Hematopoietic multipotent progenitor cell treated with erythropoietin and hydrocortisone succinate and interleukin-3 and kit ligand, for 6 days (in vitro differentiated cells): ENCODE measurements at places on chromosomes 2 and 18.

DNA sequence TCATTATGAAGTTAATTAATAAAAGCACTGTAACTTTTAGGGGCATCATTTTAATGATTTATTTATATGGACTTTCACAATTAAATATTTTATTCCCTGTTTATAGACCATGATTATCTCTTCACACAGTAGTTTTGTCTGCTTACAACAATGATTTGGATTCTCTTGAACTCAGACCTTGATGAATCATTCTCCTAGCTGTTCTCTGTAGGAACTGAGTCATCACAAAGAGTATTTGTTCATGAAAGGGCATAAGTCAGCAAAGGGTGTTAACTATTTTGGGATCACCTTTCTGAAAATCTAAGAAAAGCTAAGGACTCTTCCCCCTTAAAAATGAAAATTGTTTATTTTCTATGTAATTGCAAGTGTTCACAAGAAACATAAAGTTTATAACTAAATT is 461.1 kb upstream of the UBE2E3 start:
- no peak for DNase-seq

DNA sequence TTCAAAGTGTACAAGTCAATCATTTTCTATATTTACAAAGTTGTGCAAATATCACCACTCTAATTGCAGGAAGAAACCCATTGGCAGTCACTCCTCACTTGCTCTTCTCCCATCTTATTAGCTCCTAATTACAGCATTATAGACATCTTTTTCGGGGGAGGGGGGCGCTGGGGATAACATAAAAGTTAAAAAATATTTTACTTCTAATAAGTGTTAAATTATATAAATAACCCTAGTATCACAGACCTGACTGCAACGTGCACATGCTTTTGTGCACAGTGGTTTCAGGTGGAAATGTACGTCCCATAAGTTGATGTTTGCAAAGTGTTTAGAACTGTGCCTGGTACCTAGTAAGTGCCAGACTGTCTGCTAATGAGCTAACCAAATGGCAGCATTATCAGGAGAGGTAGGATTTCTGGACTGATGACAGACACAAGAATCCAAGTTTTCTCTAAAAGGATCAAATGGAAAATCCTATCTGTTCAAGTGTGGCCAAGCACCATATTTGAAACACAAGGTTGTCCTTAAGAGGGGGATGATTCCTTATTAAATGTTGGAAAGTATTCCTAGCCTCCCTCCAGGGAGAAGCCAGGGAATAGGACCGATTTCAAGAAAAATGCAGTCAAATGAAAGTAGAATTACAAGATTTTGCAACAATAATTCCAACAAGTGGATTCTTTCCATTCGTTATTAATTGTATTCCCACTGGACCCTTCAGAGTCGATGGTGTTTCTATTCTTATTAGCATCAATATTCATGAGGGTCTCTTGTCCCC is 70.0 kb downstream of the ACKR3 start:
- no peak for DNase-seq

DNA sequence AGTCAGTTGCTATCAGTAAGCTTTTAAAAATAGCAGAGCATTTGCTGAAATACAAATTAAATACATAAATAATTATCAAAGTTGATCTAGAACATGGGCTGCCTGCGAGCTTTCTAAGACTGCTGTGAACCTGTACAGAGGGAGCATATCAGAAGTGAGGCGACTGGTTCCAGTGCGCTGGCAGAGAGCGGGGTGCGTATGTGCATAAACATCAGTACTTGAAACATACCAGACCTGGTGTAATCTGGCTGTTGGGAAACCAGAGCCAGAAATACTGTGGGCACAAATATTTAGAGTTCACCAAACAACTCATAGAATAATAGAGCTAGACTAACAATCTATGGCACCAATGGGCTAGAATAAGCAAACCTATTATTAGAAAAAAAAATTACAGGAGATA is 27.3 kb downstream of the PDIA6 start:
- no peak for DNase-seq

DNA sequence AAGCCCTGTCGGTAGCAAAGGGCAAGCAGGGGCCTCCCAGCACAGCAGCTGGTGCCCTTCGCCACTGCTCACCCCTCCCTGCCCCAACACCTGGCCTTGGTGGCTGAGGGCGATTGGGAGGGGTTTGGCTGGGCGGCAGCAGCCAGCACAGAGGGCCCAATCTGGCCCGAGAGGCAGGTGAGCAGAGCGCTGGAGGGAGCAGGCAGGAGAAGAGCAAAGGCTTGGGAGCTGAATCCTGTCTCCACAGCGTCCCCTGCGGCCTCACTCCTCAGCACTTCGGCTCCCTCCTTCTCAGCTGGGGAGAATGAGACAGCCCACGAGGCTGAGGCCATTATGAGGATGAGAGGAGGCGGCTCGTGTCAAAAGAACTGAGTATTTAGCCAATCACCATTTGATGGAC is 74.9 kb upstream of the TAF1B start:
- DNase-seq = no peak

- peak; percentile 70 for DNase-seq
These were observed 8.7 kb downstream of the NPPC start for GRCh38 chr2:231917280-231918066.

DNA sequence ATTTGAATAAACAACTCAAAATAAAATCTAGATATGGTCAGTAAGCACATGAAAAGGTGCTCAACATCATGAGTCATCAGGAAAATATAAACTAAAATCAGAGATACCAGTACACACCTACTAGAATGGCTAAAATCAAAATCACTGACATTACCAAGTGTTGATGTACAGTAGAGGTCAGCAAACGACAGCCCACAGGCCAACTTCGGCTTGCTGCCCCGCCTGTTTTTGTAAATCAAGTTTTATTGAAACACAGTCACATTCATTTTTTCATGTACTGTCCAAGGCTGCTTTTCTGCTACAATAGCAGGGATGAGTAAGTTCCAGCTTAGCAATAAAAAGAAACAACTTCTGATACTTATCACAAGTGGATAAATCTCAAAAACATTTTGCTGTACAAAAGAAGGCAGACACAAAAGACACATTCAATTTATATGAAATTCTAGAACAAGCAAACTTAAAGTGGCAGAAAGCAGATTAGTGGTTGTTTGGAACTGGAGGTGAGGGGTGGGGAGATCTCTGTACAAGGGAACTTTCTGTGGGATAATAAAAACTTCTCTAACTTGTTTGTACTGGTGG is 32.1 kb downstream of the TRAK2 start:
- no peak for DNase-seq

GRCh38 chr2:102000813-102001766 is 9.3 kb downstream of the IL1R2 start:
- no peak for DNase-seq

- no peak for DNase-seq
These were observed 84.3 kb upstream of the OSR1 start for GRCh38 chr2:19442731-19443130.

DNA sequence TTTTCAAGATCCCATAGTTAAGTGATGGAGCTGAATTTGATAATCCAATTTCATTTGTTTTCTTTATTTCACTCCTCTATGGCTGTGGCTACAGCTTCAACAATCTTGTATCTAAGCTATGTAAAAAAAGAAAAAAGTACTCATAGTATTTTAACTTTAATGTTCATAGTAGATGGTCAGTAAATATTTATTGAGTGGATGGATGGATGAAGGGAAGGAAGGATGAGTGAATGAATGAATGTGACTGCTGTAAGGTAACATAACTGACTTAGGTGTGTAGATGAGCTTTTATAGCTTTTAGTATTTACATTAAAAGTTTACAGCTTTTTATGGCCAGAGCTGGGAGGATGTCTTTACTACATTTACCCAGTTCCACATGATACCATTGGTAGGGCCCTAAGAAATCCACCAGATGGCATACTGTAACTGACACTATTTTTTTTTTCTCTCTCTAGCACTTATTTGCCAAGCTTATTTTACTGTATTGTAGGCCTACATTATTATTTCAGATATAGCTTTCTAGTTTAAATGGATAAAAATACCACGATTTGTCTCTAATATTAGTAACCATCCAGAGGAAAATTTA is 13.4 kb upstream of the HRH4 start:
- peak; percentile 49 for DNase-seq

- DNase-seq = peak; percentile 6
These were observed 345.5 kb downstream of the RNF144A start for GRCh38 chr2:7262727-7263126.

GRCh38 chr18:13531681-13532325 is 194.6 kb downstream of the FAM210A start:
- DNase-seq = no peak
